ENCODE measurements at places on chromosomes 2 and 18.

GRCh38 chr2:169755083-169755870 lies 21.6 kb downstream of the KLHL23 start:
- no peak for DNase-seq

- DNase-seq = no peak
Observed at GRCh38 chr2:26572591-26572990, 68.6 kb downstream of the CIB4 start.

GRCh38 chr2:167966937-167967913 lies 280.2 kb downstream of the STK39 start:
- DNase-seq = no peak

GRCh38 chr2:70508711-70509462 lies 44.7 kb downstream of the TGFA start:
- DNase-seq = no peak

DNA sequence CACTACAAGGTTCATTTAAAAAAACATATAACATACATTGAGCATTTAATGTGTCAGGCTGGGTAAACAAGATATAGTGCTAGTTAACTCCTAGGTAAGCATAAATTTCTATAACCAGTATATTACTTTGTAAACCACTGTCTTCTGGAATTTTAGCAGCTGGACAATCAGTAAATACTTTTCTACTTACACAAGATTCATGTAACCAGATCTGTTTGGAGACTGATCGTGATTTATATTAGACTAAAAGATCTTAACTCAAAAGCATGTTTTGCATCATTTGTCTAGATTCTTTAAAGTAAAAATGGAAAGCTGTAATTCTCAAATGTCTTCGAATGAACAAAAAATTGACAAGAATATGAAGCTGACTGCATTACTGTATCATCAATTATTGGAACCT lies 941 bp upstream of the SGO2 start:
- DNase-seq = no peak

GRCh38 chr2:207390302-207391095 lies 139.3 kb upstream of the CREB1 start:
- no peak for DNase-seq

DNA sequence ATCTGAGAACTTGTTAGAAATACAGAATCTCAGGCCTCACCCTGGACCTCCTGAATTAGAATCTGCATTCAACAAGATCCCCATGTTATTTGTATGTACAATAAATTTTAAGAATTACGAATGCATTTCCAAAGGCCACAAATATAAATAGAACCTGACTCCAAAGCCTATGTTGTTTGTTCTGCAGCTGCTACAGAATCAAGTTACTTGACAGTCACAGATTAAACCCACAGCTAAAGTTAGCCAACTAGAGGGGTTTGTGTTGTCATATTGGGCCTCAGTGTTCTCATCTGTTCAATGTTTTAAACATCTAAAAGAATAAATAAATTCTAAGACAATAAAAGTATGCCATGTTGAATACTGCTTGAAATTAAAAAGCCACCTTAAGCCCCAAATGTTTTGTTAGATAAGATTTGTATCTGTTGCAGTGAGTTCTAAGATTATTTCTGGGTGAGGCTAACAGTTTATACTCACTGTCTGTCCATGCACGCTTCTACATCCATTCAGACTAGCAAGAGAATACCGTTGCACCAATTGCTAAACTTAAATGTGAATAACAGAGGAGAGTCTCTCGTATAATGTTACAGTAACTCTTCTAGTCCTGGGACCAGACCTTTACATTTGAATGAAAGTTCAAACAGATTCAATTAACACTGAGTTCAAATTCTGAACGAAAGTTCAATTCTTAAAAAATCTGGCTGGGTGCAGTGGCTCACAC lies 200.4 kb downstream of the MEMO1 start:
- DNase-seq = no peak

- no peak for DNase-seq
Observed at GRCh38 chr2:192940767-192941166, 746.0 kb upstream of the TMEFF2 start.

DNA sequence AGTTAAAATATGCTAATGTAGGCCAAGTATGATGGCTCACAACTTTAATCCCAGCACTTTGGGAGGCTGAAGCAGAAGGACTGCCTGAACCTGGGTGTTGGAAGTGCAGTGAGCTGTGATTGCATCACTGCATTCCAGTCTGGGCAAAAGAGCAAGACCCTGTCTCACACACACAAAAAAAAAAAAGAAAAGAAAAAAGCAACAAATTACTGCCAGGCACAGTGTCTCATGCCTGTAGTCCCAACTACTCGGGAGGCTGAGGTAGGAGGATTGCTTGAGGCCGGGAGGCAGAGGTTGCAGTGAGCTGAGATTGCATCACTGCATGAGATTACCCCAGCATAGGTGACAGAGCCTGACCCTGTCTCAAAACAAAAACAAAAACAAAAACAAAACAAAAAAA lies 110.6 kb downstream of the PRELID3A start:
- no peak for DNase-seq

- DNase-seq = no peak
Observed at GRCh38 chr2:36676364-36676763, 20.1 kb upstream of the VIT start.

GRCh38 chr2:145874466-145874865 lies 1354.5 kb upstream of the ZEB2 start:
- no peak for DNase-seq

DNA sequence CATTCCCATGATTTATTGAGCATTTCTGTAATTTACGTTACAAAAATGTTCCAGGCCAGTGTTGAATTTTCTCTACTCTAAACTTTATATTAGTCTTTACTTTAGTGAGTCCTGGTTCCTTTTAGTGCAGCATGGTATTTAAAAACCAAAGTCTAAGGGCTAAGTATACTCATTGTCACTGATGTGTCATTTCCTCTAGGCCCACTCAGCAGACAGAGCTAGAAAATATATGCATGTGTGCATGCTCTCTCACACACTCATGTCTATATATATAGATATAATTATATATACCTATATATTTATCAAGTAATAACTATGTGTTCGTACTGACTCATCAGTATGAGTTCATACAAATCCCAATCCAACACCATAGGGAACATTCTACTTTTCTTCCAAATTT lies 132.5 kb upstream of the SLC8A1 start:
- DNase-seq = no peak

DNA sequence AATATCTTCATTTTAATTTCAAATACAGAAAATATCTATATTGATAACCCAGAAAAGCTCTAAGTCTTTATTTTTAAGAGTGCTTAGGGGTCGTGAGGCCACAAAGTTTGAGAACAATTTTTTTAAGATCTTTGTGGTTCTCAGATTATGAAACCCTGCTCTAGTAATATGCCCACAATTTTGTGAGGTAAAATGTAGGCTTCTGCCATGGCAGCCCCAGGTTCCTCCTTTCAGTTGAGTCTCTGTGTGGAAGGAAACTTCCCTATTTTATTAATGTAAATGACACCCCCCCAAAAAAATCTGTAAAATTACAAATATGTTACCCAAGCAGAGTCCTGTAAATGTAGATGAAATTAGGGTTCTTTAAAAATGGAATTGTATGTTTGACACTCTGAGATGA lies 600.5 kb downstream of the SATB2 start:
- DNase-seq = no peak

DNA sequence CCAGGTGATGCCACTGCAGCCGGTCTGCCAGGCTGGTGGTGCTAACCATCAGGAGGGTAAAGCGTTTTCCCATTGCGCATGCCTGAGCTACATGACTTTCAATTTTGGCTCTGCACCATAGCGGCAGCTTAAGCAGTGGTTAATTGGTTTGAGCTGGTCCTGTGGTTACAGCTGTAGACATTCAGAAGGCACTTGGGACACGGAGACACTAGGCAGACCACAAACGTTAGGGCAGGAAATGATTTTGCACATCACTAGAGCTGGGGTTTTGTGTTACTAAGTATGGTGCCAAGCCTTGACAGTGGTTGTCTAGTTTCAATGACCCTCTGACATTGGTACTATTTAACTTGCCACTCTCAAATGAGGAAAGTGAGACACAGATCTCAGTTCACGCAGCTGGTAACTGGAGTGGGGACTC lies 28.9 kb upstream of the CNOT11 start:
- DNase-seq = no peak

DNA sequence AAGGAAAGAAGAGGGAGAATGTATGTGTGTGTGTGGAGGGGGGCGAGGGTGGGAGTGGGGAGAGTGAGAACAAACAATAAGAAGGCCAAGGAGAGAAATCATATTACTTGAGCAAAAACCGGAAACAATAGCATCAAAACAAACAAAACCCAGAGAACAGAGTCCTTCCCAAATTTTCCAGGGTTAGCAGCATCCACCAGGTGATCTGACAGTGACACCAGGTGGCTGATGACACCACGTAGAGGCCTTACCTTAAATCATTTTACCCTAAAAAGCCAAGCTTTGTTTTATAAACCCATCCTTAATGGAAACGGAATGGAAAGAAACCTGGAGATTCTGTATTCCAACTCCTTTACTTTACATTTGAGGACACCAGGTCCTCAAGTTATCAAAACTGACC lies 42.9 kb downstream of the CDCA7 start:
- DNase-seq = no peak

GRCh38 chr2:186426153-186427016 lies 59.7 kb upstream of the ZC3H15 start:
- no peak for DNase-seq
